NCI-H1436 (cell line): ENCODE measurements at places on chromosomes 2 and 18.

GRCh38 chr2:242029422-242030225, 160.1 kb downstream of the RTP5 start:
- no peak for DNase-seq

- no peak for DNase-seq
Measured at GRCh38 chr2:158529379-158530259, 72.9 kb downstream of the PKP4 start.

DNA sequence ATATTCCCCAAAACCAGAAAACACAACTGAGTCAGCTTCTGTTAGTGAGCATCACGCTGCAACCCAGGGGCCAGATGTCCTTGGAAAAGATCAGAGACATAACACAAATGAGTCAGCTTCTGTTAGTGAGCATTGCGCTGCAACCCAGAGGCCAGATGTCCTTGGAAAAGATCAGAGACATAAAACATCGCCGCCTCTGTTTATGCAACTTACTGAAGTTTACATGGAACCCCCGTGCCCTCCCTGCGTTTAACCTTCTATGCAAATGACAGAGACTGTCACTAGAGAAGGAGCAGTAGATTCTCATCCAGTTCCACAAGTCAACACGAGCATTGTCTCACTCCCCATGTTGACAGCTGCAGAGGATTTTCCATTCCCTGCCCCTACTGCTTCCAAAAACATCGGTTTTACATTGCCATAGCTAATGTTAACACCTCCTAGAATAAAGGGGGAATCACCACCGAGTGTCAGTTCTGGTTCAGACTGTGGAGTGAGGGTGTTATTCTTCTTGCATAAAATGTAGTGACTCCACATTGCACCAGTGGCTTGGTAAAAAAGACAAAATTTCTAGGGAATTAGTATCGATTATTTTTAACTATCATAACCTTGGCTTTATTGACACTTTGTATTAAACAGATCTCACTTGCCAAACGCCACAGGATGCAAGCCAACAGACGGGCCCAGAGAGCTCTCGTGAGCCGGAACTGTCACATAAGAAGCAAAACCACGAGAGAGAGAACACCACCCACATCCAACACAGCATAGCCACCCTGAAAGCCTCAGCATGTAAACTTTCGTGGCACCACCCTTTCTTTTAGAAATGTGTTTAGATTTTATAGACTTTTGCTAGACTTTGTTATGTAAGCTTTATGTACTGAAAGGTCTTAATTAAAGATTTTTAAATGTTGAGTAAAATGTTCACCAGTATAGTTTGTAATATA, 87.7 kb downstream of the SH3YL1 start:
- no peak for DNase-seq

GRCh38 chr18:62091487-62092120, 95.3 kb downstream of the PIGN start:
- no peak for DNase-seq

DNA sequence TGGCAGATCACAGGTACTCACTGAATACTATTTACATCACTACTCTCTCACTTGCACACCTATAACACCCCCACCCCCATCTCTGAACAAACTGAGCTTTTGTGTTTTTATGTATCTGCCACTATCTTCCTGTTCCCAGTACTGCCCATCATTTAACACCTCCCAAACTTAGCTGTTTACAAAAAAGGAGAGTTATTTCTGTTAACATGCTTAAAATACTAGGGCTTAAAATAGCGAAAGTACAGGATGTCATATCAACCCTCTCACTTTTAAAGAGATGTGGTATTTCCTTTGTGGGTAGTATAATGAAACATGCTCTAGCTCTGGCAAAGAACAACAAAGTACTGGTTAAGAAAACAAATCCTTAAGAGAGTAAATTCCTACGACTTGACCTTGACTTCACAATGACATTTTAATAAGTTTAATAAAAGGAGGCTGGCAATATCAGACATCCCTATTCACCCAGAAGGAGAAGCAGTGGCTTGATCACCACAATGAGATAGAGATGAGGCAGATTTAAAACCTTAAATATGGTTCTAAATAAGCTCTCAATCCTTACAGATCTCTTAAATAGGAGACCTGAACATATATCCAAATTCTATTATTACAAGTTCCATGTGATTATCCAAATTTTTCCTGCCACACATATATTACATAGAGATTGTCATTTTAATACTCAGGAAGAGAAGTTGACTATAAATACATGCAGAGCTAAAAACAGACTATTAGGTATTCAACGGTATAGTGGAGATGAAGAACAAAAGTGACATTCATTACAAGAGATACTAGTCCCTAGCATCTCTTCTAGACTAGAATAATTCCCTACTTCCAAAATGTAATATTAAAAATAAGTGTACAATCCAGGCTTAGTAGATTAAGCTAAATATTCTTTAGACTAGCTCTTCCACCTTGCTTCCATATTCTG, 36.9 kb downstream of the TRAK2 start:
- no peak for DNase-seq

DNA sequence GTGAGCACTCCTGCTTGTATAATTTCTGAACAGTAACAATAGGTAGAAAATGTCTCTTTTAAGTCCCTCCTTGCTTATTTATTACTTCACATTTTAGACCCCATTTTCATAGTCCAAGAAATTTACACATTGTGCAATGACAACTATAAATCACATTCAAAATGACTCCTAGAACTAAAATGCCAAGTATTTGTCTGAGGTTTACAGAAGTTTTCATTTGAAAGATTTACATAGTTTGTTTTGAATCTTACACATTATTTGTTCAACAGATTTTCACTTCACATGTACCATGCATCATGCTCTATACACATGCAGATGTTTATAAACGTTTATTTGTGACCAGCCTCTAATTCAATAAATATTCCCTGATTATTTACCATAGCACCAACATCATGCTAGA, 15.7 kb upstream of the TRIB2 start:
- no peak for DNase-seq

- no peak for DNase-seq
Measured at GRCh38 chr2:236284208-236284607, 20.0 kb upstream of the ASB18 start.

- DNase-seq: no peak
Measured at GRCh38 chr2:62156861-62157496, 38.9 kb upstream of the B3GNT2 start.

DNA sequence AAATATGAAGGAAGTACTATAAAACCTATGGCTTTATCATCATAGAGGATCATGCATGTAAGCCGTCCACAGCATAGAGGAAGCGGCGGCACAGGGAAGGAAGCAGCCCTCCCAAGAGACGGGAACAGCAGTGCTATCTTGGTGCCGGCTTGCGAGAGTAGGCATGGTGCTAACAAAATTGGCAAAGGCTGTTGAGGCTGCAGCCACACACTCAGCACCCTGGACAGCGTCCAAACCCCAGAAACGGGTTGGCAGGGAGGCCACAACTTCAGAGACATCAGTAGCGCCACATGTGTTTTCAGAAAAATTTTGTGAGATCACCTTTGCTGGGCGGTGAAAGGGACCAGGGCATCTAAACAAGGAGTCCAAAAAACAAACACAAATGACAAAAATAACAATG, 37.7 kb downstream of the NETO1 start:
- no peak for DNase-seq

GRCh38 chr2:8365331-8365910, 316.4 kb upstream of the ID2 start:
- no peak for DNase-seq

DNA sequence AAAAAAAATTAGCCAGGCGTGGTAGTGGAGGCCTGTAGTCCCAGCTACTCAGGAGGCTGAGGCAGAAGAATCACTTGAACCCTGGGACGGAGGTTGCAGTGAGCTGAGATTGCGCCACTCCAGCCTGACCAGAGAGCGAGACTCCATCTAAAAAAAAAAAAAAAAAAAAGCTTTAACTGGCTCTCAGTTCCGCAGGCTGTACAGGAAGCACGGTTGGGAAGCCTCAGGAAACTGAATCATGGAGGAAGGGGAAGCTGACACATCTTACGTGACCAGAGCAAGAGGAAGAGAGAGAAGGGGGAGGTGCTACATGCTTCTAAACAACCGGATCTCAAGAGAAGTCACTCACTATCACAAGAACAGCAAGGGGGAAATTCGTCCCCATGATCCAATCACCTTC, 505.6 kb upstream of the SLC8A1 start:
- DNase-seq: no peak

- DNase-seq: no peak
Measured at GRCh38 chr18:47986620-47987387, 56.3 kb upstream of the SMAD2 start.

- no peak for DNase-seq
Measured at GRCh38 chr2:203741566-203741965, 35.1 kb downstream of the CD28 start.

DNA sequence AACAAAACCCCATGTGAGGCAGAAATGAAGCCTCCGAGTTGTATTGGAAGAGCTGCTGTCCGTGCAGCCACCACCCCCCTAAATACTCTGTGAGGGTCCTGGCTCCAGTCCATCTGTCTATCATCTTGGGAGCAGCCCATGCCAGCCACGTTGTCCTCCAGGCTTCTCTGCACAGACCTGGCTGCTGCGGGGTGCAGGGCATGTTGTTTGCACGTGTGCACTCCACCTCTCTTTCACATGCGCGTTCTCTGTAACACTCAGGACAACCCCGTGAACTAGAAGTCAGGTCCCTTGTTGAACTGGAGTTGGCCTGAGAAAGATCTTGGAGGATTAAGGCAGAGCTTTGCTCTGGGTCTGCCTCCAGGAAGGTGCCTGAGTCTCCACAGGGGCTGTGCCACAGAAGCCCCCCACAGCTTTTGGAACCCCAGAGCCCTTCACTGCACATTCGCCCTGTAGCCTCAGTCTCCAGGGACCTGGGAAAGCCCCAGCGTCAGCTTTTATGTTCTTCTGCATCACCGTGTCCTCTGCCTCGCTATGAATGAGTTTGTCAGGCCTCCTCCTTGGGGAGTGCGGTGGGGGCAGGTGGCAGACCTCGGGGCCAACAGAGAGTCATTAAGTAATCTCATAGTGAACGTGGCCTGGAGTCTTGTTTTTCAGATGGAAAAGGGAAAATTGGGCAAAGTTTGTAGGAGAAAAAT, 16.6 kb downstream of the RTP5 start:
- peak; percentile 39 for DNase-seq

DNA sequence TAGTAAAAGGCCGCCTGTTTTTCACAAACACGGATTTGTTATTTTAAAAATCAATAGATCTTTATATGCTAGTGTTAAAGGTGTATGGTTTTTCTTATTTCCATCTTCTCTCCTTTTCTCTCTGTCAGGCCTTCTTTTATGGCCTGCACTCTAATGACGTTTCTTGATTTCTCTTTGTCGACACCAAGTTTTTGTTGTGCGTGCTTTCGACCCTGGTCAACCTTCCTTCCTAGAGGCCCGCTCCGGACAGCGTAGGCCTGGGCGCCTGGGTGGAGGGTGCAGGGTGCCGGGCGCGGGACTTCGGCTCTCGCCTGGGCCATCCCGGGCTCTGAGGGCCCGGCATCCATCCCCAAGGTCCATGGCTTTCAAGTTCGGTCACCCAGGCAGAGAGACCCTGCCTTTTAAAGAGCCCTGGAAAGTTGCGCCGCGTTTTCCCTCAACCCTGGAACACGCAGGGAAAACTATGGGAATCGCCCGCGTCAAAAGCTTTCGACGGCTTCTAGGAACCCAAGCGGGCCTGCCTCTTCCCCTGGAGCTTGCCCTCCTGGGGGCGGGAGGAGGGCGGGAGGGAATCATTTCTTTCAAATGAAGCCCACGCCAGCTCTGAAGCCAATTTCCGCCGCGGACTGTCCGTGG, 4.1 kb upstream of the SATB2 start:
- DNase-seq: no peak

- peak; percentile 68 for DNase-seq
Measured at GRCh38 chr2:201887773-201888425, 81.6 kb downstream of the CDK15 start.

DNA sequence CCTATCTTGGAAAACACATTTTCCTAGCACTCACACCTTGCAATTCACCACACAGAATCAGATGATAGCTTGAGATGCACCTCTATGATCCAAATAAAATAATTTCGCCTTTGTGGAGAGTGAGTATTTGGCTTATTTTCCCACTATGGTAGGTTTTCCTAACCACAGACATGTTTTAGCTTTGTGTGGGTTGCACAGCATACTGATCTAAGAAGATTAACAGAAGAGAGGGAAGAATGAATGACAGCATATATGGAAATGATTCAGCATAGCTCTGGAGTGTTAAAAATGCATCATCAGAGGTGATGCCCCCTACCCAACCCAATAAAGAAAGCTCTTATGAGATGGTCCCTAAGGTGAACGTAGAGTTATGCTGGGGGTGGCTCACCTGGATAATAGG, 72.5 kb downstream of the GCA start:
- DNase-seq: no peak

- DNase-seq: no peak
Measured at GRCh38 chr2:168237741-168238140, 9.7 kb downstream of the STK39 start.

DNA sequence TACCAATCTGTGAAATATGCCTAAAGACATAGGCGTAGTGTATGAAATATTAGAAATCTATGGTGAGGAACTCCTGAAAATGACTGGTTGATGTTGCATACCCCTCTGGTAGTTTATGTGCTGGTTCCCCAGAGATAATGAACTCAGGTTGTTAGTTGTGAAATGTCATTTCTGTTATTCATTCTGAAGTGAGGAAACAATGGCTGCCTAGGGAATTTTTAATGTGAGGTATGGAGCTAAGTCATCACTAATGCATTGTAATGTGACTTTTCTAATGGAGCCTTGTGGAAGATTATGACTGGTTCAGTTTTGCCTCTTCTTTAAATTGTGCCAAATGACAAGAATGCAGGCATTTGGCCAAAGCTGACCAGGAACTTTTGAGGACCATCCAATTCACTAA, 61.6 kb upstream of the RAB27B start:
- no peak for DNase-seq

GRCh38 chr2:10824191-10824590, 11.6 kb upstream of the PDIA6 start:
- DNase-seq: no peak

- no peak for DNase-seq
Measured at GRCh38 chr18:14961991-14962390, 214.0 kb downstream of the ANKRD30B start.

- DNase-seq: no peak
Measured at GRCh38 chr18:70219688-70220087, 14.2 kb upstream of the RTTN start.

DNA sequence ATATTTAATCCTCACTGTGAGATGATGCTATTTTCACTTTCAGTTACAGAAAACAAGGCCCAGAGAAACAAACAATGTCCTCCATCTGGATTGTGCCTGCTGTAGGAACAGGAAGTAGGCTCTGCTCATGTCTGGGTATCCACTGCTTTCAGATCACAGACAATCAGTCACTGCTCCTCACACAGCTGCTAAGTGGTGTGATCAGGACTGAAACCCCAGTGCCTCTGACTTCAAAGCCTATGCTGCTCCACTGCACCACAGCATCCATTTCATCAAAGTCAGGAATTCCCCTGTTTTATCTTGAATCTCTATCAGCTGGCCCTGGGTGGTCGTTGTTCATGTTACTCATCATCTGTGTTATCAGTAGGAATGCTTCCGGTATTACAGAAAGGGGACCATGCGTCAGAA, 303.8 kb upstream of the TRIB2 start:
- DNase-seq: no peak

- no peak for DNase-seq
Measured at GRCh38 chr2:100584816-100585215, 22.0 kb downstream of the PDCL3 start.
